ENCODE measurements at places on chromosomes 1 and 21.

- no peak for DNase-seq
Measured at GRCh38 chr1:246029616-246030015, 477.5 kb downstream of the SMYD3 start.

GRCh38 chr1:110308247-110308646 is 30.9 kb upstream of the RBM15 start:
- DNase-seq = no peak

DNA sequence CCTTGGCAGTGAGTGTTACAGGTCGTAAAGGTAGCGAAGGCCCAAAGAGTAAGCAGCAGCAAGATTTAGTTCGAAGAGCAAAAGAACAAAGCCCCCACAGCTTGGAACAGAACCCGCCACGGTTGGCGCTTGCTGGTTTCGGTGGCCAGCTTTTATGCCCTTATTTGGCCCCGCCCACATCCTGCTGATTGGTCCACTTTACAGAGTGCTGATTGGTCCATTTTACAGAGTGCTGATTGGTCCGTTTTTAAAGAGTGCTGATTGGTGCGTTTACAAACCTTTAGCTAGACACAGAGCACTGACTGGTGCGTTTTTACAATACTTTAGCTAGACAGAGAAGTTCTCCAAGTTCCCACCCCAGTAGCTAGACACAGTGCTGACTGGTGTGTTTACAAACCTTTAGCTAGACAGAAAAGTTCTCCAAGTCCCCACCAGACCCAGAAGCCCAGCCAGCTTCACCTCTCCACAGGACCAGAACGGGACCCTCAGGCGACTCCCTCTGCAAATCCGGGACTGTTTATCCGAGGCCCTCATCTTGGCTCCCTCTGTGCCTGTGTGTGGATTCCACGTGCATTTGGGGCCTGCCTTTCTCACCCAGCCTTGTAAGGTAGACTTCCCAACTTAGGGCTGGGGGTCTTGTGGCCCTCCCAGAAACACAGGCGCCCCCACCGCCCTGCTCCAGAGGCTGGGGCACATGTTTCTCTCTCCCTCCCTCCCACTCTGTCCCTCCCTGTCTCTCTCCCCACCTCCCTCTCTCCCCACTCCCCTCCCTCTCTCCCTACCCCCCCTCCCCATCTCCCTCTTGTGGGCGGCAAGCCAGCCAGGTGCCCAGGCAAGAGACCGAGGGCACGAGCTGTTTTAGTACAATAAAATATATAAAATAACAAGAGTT is 12.6 kb downstream of the FTCD start:
- DNase-seq = no peak

DNA sequence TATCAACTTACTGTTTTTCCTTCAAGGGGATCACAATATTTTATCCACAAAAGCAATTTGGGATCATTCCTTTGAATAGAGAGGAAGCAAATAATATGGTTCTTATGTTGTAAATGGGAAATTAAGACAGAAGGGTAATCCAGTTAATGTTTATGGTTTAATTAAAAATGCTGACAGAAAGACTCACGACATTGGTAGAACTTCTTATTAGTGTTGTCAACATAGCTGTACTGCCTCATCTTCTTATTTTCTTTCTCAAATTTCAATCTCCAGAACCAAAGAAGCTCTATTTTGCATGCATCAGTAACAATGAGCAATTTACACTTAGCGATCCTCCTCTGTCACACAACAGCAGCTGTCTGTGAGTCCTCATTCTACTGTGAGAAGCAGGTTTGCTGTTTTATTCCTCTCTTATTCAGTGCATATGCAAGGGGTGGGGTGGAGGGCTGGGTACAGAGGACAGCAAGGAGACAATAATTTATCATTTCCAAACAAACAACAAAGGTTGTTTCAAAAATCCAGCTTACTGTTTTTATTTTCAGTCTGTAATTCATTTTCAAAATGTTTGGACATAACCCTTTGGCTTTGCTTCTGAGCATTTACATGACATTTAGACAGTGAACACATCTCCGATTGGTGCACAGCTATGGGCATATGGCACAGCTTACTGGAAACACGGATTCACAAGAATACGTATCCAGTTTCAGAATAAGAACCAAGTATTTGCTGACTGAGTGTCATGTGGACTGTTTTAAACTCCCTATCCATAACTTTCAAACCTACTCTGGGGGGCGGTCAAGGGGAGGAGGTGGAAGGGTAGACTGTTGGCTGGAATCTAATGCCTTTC is 335.9 kb downstream of the RGS7 start:
- no peak for DNase-seq

GRCh38 chr21:39663742-39664492 is 51.2 kb downstream of the B3GALT5 start:
- no peak for DNase-seq

DNA sequence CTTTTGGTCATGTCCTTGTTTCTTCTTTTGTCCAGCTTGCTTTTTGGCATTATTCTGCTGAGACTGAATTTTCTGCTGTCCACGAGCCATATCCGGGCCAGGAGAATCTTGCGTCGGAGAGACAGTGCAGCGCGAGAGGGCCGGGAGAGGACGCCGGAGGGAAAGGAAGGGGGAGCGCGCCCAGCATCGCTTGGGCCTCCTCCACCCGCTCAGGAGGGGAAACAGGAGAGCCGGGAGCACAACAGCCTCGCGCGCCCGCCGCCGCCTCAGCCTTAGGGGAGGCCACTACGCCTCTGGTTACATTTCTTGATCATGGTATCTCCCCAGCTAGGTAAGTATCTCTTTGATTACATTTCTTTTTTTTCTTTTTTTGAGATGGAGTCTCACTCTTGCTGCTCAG is 7.4 kb upstream of the DEGS1 start:
- no peak for DNase-seq

DNA sequence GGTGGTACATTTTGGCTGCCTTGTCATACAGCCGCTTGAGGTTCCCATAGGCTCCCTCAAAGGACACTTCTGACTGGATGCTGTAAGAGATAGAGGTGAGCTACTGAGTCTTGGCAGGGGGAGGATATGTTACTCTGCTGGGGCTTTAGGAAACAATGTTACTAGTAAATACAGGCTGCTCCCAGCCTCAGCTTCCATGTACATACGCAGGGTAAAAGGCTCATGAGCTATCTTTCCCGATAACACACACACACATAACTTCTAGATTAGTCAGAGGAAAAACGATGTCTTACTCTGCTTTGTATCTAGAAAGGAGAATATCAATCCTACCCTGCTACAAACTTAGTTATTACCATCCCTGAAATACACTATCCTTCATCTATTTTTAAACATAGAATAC is 14.3 kb downstream of the SMG5 start:
- DNase-seq = no peak

DNA sequence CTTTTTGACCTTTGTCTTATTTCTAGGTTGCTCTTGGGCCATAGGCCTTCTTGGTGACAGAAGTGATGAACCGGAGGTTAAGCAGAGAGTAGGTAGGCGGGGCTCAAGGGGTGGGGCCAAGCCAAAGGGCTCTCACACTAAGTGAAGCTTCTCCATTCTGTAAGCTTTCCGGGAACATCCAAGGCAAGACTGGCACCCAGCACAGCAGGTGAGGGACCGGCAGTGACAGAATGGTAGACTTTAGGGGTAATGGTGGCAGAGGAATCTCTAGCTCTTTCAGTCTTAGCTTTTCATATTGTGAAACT is at the start of gene TNFAIP8L2:
TSS of gene TNFAIP8L2 (plus strand) at position 135 of the 305 bp plus-strand sequence. CDS start 2,049 bp downstream, outside the sequence.
- DNase-seq = peak; percentile 77

- no peak for DNase-seq
Measured at GRCh38 chr1:29945426-29945825, 709.1 kb downstream of the PTPRU start.

DNA sequence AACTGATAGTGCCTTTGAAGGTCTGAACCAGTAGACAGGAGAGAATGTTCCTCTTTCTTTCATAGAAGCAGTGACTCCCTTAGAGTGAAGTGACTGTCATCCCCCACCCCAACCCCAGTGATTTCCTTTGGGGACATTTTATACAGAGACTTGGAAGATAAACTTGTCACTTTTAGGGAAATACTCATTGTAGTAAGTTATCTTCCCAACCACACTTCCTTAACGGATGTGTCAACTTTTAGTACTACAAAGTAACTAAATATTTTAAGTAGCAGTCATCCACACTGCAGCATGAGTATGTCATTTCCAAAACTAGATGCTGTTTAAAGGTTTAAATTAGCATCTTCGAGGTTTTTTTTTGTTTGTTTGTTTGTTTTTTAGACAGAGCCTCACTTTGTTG is 13.7 kb downstream of the LRRC8B start:
- DNase-seq = no peak

GRCh38 chr1:119748040-119748439 is 20.7 kb downstream of the HMGCS2 start:
- DNase-seq = no peak

DNA sequence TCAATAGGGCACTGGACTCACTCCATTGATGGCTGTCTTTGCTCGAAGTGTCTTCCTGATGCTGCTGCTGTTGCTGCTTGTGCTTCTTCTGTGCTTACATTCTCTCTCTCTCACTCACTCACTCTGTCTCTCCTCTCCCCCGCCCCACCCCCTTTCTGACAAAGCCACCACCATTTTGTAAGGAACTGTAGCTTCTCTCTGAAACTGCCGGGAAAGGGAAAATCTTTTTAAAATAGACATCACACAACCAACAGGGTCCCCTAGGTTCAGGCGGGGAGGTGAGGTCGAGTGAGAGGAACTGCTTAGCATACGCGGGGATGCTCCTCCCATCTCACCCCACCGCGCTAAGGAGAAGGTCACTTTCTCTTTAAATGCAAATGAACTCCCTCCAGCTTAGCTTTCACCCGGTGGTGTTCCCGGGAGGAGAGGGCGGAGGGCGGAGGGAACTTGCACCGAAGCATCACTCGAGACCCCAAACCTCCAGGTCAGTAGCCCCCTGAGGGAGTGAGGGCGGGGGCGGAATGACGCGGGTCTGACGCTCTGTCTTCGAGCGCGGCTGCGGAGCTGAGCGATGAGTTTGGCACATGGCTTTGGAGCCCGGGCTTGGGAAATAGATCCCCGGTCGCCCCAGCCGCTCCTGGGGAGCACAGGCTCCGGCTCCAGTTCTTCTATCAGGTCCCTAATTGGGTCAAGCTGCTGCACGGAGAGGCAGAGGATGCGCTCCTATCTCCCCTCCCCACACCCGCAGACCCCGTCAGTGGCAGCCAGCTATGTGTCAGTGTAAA is at the start of gene CCDC28B:
TSS of gene CCDC28B (plus strand) at position 370 of the 785 bp plus-strand sequence. CDS start 1,341 bp downstream, outside the sequence.
- DNase-seq = peak; percentile 41

DNA sequence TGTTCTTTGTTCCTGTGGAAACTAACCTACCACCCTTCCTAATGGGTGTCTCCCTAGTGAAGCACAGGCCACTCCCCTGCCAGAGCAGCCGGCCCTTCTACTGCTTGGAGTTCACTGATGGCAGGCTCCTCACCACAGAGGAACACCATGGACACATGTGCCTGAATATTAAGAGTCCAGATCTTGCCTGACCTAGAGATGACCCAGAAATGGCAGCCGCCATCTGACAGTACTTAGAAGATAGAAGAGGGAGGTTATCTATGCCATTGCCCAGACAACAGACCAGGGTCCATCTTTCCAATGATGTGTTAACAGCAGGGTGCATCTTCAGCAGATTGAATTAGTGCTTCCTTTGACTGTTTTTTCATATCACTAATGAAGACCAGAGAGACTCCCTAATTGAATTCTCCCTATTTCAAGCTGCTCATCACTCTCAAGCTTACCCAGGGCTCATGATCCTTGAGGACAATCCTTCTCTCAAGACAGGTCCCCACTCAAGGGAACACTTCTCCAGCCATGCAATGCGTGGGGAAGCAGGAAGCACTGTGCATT is 59.8 kb downstream of the PLEKHA6 start:
- DNase-seq = no peak

GRCh38 chr21:42019706-42020105 is 9.5 kb upstream of the ZBTB21 start:
- no peak for DNase-seq

DNA sequence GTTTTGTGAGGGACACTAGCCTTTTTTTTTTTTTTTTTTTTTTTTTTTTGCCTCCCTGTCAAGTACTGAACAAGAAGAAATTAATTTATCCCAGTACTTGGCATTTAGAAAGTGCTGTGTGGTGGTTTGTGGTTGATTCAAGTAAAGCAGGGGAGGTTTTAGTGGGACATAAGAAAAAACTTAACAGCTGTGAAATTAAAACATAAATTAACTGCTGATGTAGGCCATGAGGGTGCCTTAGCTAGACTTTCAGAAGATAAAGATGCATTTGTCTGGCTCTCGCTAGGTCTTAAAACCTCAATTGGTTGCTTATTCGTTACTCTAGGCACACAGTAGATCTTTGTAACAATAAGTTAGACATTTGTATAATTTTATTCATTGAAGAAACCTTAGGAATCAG is 52.3 kb downstream of the SPATA46 start:
- DNase-seq = no peak

GRCh38 chr1:177780096-177780700 is 189.7 kb downstream of the SEC16B start:
- DNase-seq = no peak

GRCh38 chr1:184223216-184223615 is 163.6 kb upstream of the C1orf21 start:
- DNase-seq = no peak

DNA sequence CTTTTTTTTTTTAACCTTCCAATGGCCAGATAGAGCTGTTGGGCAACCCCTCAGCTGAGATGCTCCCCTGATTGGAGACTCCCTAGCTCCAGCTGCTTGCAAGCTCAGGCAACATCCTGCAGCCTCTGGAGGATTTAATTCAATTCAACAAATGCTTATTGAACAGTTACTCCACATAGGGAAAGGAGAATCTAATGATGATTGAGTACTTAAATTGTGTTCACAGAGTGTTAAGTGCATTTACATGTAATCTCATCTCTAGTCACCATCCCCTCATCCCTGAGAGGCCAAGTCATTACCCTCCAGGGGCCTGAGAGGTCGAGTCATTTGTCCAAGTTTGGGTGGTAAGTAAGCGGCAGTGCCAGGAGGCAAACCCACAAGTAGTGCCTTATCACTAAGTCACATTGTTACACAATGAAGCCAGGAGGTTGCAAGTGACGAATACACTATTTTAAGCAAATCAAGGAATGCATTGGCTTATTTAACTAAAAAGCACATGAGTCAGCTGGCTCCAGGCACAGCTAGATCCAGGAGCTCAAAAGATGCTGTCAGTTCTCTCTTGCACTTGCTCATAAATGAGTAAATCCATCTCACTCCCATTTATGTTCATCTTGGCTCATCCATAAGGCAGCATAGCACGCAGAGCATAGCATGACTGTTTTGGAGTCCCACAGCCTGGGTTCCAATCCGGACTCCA is 64.3 kb downstream of the OPTC start:
- no peak for DNase-seq

- peak; percentile 39 for DNase-seq
Measured at GRCh38 chr1:3907031-3907534, 7.0 kb upstream of the C1orf174 start.

DNA sequence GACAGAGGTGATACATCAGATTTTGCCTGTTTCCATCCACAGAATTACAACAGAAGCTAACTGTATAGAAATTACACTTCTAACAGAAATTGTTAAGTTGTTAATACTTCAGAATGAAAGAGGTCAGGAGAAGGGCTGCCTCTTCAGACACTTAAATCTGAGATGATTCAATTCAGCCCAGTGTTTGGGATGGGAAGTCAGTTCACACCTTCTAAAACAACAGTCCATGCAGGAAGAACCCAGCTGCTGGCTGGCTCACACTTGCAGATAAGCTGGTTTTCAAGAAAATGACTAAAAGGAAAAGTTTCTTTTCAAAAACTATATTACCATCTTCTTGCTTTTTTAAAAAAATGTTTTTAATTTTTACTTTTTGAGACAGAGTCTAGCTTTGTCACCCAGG is 132.4 kb downstream of the SMYD2 start:
- no peak for DNase-seq

- DNase-seq = no peak
Measured at GRCh38 chr1:54547601-54548388, at the start of gene ACOT11. Gene ACOT11 (plus strand): TSS chr1:54548228. CDS start chr1:54548310, 82 bp downstream.

GRCh38 chr1:101366513-101367215 is 129.8 kb downstream of the S1PR1 start:
- DNase-seq = no peak
